ENCODE measurements at places on chromosomes 7 and 10.
A peak's percentile ranks its signal among the peaks of the same experiment; 100 is the strongest.

- no peak for DNase-seq
Measured at GRCh38 chr7:151756076-151756731, 120.7 kb downstream of the PRKAG2 start.

GRCh38 chr10:118305730-118306129, 36.4 kb downstream of the FAM204A start:
- DNase-seq = no peak

GRCh38 chr7:73718905-73719805, at the start of gene STX1A:
STX1A (minus strand) TSS chr7:73719669; CDS start chr7:73719631, 38 bp downstream.
- DNase-seq = peak; percentile 32

GRCh38 chr7:5525271-5526099, 101.9 kb upstream of the TNRC18 start:
- DNase-seq = no peak

DNA sequence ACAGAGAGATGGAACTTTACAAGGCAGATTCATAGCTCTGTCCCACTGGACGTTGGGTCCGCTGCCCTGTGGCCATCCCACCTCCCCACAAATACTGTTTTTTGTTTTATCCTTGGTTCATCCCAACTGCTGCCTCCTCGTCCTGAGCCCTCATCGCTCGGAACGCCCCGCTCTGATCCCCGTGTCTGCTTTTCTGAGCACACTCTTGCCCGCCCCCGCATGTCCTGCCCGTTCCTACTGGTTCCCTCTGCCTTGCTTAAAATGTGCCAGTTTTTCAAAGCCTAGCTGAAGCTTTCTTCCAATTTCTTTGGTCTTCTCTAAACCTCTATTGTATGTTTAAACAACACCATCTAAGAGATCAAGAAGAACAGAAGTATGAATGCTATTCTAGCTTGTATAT, 19.4 kb downstream of the RNF32 start:
- DNase-seq = no peak

DNA sequence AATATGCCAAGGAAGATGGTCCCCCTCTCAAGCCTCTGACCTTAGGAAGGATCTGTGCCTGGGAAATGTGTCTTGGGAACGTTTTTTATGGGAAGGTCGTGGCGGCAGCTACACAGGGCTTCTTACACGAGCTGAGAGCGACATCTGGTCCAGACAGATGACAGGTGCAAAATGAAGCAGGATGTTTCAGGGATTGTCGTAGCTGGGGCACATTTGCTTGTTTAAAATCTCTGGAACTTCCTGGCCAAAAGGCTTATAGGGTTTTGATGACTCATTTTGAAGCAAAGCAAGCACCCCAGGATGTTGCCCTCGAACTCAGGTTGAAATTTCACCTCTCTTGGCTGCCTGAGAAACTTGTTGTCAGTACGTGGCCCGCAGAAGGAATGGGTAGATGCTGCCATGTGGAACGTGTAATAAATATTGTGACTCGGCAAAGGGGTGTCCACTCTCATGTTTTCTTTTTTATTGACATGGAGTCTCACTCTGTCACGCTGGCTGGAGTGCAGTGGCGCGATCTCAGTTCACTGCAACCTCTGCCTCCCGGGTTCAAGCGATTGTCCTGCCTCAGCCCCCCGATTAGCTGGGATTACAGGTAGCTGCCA, 117.5 kb downstream of the CAMK1D start:
- DNase-seq = no peak

GRCh38 chr7:2993868-2994267, 49.8 kb downstream of the CARD11 start:
- DNase-seq = no peak

DNA sequence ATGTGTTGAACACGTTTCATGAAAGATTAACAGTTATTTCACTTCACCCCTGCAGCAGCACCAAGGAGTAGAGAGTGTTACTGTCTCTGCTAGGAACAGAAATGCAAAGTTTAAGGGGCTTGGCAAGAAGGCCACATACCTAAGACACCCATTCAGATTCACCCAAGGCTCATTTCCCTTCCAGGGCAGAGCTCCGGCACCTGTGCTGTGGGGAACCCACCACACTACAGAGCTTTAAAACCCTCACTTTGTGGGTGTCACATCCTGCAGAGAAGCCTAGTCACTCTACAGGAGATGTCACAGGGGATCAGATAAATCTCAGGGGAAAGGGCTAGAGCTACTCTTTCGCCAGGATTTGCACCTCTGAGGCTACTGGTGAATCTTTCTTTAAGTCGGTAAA, 176.1 kb upstream of the KLF6 start:
- no peak for DNase-seq

- DNase-seq = no peak
Measured at GRCh38 chr10:93488956-93489528, 6.9 kb upstream of the MYOF start.

GRCh38 chr10:118840071-118840775, 85.5 kb upstream of the CACUL1 start:
- DNase-seq = no peak

GRCh38 chr10:85612378-85612775, 754.2 kb downstream of the GRID1 start:
- peak; percentile 5 for DNase-seq

DNA sequence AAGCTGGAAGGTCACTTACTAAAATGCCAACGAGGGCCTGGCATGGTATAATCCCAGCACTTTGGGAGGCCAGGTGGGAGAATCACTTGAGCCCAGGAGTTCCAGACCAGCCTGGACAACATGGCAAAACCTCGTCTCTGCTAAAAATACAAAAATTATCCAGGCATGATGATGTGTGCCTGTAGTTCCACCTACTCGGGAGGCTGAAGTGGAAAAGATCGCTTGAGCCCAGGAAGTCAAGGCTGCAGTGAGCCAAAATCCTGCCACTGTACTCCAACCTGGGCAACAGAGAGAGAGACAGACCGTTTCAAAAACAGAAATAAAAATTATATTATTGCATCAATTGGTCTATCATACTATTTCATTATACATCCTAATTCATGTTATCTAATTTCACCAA, 18.1 kb upstream of the FAM53B start:
- no peak for DNase-seq

DNA sequence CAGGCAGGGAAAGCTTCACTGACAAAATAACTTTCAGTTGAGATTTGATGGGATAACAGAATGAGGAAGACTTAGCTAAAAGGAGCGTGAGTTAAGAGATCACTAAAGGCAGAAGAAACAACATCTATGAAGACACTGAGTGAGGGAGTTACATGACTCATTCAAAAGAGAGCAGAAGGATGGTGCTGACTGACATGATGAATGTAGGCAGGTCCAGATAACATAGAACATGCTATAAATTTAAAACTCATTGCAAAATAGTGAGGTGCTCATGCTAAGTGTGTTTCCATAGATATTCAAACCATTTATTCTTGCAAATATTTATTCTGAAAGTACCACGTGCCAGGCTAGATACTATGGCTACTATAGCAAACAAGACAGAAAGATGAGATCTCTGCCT, 116.4 kb upstream of the DGKB start:
- no peak for DNase-seq

DNA sequence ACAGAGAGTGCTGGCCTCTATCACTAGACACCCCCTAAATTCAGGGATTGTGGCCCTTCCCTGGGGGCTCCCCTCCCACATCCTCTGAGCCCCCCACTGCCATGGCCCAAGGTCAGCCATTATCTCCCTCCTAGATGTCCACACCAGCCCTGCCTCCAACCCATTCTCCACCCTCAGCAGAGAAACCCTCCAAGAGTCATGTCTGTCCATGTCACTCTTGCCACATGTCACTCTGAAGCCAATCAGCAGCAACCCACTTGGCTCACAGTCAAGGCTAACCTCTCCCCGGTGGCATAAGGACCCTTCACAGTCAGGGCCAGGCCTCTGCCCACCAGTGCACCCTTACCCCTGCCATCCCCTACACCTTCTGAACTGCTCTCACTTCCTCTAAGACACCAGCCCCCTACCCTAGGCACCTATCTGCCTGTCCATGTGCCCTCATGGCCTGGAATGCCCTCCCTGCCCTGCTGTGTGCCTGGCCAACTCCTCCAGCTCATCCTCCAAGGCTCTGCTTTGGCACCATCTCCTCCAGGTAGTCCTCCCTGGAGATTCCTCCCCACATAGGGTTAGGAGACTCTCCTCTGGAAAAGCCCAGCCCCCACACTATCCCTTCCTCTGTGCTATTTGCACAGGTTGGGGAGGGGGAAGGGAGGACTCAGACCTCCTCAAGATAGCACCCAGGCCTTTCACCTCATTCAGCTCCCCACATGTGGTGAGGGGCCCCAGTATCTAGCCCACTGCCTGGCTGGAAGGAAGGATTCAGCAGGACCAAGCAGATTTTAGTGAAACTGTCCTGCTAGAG, 83.7 kb downstream of the GRID1 start:
- no peak for DNase-seq

DNA sequence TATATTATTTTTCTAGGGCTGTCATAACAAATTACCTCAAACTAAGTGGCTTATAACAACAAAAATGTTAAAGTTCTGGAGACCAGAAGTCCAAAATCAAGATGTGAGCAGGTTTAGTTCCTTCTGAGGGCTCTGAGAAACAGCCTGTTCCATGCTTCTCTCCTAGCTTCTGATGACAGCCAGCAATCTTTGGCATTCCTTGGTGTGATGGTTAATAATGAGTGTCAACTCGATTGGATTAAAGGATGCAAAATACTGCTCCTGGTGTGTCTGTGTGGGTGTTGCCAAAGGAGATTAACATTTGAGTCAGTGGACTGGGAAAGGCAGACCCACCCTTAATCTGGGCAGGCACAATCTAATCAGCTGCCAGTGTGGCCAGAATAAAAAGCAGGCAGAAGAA, 26.3 kb upstream of the TNKS2 start:
- DNase-seq = no peak

GRCh38 chr7:55083206-55083605, 64.4 kb downstream of the EGFR start:
- DNase-seq = no peak

DNA sequence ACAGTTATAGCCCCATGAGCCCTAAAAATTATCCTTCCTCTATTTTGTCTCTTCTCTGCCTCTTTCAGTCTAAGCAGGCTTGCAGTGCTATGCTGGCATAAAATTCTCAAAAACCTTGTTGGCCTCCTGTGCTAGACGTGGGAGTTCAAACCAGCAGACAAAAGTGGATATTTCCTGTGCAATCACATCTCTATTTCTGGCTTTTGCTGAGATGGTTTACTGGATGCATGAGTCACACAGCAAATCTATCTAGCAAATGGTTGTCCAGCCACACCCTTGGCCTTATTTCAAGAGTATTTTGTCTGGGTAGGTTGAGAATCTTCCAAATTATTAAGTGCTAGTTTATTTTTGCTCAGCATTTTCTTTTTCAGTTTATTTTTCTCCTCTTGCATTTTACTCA, 370.8 kb downstream of the CDC14C start:
- no peak for DNase-seq

DNA sequence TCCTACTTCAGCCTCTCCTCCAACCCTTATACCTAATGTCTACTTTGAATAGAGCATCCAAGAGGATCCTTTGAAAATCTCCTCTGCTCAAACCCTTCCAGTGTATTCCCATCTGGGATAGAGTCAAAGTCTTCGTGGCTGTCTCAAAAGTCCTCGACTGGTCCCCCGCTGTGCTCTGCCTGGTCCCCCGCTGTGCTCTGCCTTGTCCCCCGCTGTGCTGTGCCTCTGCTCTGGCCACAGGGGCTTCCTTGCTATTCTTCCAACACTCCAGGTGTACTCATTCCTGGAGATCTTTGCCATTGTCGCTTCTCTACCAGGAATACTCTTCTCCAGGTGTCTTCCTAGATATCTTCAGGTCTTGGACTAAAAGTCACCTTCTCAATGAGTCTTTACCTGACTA, 36.1 kb upstream of the COMMD3 start:
- DNase-seq = no peak

DNA sequence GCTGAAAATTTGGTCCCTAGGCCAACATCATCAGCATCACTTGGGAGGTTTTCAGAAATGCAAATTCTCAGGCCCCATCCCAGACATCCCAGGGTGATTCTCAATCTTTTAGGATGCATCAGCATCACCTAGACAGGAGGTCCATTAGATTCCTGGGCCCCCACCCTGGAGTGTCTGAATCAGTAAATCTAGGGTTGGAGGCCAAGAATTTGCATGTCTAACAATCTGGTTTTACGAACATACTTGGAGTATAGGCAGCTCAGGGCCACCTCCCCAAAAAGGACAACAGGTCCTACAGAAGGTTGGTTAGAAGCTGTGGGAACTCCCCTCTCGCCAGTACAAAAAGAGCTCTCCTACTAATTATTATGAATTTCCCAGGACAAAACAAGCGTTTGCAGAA, 15.5 kb downstream of the ZC3HAV1 start:
- DNase-seq = no peak

DNA sequence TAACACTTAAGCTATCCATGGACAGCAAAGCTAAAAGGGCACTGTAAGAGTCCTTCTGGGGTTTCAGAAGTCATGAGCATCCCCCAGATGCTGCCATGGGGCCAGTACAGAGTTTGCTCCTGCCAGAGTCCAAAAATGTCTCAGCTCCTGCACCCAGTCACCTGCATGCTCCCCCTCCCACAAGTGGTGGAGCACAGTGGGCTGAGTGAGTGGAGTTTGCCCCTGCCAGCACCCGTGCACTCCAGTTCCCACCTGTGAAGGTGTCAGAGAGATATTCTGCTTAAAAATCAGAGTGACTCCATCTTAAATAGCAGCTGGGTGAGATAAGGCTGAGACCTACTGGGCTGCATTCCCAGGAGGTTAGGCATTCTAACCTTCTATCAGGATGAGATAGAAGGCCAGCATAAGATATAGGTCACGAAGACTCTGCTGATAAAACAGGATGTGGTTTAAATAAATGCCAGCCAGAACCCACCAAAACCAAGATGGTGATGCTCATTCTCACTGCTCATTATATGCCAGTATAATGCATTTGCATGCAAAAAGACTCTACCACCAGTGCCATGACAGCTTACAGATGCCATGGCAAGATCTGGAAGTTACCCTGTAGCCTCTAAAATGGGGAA, 140.1 kb upstream of the ZNF92 start:
- no peak for DNase-seq

GRCh38 chr10:78215645-78216044, 182.0 kb downstream of the RPS24 start:
- no peak for DNase-seq

DNA sequence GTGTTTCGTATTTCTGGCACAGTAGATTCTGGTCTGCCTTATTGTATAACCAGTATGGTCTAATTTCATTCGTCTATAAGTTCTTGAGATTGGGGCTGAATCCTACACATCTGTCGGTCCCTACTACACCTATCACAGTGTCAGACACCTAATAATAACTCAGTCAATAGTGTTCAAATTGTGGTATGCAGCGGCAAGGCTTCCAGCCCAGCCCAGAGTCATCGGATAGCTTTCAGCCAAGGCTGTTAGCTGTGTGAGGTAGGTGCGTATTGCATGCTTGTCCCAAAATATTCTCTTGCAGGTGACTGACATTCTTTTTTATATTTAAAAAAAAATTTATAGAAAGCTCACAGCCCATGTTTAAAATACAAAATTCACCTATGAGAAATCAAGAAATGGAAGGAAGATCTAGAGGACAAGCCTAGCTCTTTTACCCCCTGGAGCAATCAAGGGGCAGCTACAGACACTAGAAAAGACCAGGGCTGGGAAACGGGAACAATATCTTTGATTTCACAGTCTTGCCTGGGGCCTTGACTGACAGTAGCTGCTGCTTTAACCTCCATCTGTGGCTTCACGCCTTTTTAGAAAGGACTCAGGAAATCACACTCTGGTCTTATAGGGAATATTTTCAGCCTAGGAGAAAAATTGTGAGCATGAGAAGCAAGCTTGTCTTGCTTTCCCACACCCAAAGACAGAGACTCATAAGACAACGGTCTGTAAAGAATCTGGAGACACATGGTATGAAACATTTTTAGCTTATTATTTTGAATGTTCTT, 9.5 kb upstream of the ASB4 start:
- DNase-seq = no peak

GRCh38 chr7:150966002-150966401, 12.1 kb downstream of the KCNH2 start:
- DNase-seq = no peak

Measured in activated naive CD4-positive, alpha-beta T cell (primary cell).